Stimulated activated CD4-positive, alpha-beta T cell treated with anti-CD3 and anti-CD28 coated beads, Interleukin-15, amount 100 ng/mL, for 48 hours (primary cell): ENCODE measurements at places on chromosomes 13 and 19.

GRCh38 chr13:36163809-36164308 lies 32.7 kb upstream of the DCLK1 start:
- no peak for DNase-seq

- DNase-seq, result no peak
These were observed 108.8 kb downstream of the TBC1D4 start for GRCh38 chr13:75372923-75373841.

DNA sequence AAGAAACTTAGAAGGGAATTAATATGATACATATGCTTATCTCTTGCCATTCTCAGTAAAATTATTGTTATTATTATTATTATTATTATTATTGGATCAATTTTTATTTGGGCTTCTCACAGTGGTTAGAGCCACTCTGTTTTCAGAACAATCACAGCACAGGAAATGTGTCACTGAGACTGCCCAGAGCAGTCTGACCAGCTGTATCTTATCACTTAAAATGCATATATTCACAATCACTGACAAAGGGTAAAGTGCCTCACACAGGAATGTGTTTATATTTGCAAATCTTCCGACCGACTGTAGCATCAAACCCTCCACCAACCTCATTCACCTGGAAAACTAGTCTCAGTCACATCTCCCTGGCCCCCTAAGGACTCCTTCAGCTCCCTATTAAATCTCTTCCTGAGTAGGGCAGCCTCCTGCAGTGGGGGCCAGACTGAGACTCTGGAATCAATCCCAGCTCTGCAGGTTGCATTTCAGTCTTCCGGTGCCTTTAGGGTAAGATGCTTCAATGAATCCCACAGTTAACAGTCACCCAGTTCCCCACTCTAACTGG lies 738.3 kb upstream of the SLITRK5 start:
- DNase-seq, result no peak

- DNase-seq, result no peak
These were observed 7.2 kb upstream of the RASL11A start for GRCh38 chr13:27263438-27263837.

- DNase-seq, result no peak
These were observed at the start of gene KL for GRCh38 chr13:33016414-33017322. TSS of gene KL (plus strand) at chr13:33016423. CDS start at chr13:33016441, 18 bp downstream.

DNA sequence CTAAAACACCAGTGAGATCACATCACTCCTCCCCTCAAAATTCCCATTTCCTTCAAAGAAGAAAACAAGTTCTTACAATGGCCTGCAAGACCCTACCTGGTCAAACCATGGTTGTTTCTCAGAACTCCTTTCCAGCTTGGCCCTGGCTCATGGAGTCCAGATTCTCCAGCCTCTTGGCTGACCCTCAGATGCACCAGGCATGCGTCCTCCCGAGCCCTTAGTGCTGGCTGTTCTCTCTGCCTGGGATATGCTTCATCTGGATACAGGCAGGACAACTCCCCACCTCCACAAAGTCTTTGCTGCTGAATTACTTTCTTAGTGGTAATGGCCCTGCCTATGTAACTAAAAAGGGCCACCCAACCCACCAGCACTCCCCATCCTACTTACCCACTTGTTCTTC lies 94.3 kb downstream of the MBNL2 start:
- DNase-seq, result no peak

DNA sequence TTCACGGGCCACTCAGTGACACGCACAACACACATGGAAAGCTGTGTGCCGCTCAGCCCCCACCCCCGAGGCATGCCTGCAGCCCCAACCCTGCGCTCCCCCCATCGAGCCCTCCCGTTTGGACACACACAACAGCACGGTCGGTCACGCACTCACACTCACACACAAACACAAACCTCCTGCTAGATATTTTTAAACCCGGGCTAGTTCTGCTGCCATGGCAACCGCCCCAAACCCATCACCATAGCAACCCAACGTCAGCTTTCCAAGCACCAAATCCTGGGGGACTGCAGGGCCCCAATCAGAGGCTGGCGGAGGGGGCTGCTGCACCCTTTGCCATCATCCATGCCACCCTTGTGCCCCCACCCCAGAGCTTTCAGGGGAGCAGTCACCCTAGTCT lies 2.5 kb upstream of the NOVA2 start:
- DNase-seq, result no peak

- no peak for DNase-seq
These were observed 546 bp downstream of the TBC1D4 start for GRCh38 chr13:75481176-75482069.

- DNase-seq, result no peak
These were observed 2.4 kb downstream of the TICAM1 start for GRCh38 chr19:4829001-4829712.

DNA sequence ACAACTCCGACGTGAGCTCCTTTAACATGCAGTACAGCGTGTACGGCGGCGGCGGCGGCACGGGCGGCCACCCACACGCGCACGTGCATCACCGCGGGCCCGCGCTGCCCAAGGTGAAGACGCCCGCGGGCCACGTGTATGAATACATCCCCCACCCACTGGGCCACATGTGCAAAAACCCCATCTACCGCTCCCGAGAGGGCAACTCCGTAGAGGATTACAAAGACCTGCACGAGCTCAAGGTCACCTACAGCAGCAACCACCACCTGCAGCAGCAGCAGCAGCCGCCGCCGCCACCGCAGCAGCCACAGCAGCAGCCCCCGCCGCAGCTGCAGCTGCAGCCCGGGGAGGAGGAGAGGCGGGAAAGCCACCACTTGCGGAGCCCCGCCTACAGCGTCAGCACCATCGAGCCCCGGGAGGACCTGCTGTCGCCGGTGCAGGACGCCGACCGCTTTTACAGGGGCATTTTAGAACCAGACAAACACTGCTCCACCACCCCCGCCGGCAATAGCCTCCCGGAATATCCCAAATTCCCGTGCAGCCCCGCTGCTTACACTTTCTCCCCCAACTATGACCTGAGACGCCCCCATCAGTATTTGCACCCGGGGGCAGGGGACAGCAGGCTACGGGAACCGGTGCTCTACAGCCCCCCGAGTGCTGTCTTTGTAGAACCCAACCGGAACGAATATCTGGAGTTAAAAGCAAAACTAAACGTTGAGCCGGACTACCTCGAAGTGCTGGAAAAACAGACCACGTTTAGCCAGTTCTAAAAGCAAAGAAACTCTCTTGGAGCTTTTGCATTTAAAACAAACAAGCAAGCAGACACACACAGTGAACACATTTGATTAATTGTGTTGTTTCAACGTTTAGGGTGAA lies 6.6 kb downstream of the SLITRK5 start:
- no peak for DNase-seq

- DNase-seq, result no peak
These were observed 12.5 kb upstream of the MZF1 start for GRCh38 chr19:58585442-58586132.

DNA sequence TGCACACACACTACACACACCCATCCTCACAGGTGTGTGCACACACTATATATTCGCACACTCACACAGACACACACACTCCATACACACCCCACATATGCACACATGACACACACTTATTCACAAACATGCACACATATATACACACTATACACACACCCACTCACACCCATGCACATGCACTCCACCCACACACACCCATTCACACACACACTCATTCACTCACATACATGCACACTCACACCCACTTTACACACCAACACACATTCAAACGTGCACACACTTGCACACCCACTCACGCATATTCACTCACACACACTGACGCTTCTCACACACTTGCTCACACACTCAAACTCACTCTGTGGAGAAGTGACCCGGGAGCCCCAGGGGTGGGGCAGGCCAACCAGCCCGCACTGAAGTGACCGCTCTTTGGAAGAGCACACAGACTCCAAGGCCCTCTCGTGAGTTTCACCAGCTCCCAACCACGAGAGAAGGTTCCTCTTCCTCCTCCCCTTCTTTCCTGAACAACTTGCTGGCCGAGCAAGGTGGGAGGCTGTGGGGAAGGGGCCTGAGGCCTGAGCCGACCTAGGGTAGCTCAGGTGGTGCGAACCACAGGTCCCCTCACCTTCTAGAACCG lies 86.1 kb upstream of the TM9SF2 start:
- DNase-seq, result no peak

DNA sequence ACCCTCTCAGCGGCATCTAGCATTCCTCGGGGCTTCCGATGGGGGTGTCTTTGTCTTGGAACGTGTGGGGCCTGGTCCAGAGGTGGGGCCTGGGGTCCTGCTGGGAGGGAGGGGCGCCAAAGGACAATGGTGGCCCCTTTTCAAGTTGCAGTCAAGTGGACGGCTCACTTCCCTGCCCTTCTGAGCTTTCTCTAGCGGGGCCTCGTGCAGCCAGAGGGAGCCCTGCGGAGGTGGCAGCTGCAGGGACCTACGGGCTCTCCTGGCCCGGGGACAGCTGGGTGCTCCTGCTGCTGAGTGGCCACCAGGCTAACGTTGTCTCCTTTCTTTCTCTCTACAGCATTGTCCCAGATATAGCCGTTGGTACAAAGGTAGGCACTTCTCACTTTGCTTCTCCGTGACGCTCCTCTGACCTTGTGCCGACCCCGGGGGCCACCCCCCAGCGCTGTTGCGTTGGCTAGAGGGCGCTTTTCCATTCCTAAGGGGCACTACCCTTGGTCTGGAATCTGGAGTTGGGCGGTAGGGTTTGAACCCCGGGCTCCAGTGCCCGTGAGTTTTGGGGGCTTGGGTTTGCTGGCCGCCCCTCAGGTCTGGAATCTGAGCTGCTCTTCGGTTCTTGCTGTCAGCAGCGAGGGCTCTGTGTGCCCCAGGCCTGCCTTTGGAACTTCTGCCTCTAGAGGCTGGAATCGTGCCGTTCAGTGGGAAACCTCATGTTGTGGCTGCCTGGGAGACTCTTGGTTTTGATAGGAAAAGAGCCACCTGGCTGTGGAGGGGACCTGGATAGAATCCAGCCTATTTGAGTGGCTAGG lies 2.0 kb downstream of the PTBP1 start:
- DNase-seq, result no peak

DNA sequence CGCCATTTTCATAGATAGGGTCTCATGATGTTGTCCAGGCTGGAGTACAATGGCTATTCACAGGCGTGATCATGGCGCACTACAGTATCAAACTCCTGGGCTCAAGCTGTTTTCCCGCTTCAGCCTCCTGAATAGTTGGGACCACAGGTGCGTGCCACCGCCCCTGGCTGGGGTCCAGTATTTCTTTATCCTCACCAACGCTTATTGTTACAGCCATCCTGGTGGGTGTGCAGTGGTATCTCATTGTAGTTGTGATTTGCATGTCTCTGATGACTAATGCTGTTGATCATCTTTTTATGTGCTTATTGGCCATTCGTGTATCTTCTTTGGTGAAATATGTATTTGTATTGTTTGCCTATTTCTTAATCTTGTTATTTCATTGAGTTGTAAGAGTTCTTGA lies 49.0 kb downstream of the SIPA1L3 start:
- DNase-seq, result no peak

DNA sequence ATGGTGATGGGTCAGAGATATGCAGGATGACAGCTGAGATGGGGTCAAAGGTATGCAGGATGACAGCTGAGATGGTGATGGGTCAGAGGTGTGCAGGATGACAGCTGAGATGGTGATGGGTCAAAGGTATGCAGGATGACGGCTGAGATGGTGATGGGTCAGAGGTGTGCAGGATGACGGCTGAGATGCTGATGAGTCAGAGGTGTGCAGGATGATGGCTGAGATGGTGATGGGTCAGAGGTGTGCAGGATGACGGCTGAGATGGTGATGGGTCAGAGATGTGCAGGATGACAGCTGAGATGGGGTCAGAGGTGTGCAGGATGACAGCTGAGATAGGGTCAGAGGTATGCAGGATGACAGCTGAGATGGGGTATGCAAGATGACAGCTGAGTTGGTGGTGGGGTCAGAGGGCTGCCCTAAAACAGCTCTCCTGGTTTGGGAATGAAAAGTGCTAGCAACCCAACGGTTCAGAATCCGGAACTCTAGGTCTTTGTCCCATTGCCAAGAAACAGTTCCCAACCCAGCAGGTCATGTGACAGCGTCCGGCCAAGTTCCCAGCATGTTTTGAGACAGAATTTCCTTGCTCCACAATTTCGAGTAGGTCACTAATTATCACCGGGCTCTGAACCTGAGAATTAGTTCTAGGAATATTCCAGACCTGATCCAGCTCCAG lies 3.2 kb downstream of the SELENOW start:
- no peak for DNase-seq

- no peak for DNase-seq
These were observed 26.8 kb upstream of the CEBPG start for GRCh38 chr19:33346665-33347064.

DNA sequence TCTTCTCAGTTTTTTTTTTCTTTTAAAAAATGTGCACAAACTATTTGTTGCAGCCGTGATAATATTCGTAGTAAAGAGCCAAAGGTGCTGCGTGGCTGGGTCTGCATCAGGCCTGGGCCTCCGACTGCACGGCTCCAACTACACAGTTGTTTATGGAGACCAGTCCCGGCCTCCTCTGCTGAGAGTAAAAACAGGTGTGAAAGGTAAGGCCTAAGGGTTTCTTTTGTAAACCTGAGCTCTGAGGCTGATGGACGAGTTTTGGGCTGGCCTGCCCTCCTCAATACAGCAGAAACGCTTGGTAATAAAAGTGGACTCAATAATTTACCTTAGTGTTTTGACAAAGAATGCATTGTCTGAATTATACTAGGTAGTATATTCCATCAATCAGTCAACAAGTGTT lies 3.9 kb downstream of the MBNL2 start:
- no peak for DNase-seq

DNA sequence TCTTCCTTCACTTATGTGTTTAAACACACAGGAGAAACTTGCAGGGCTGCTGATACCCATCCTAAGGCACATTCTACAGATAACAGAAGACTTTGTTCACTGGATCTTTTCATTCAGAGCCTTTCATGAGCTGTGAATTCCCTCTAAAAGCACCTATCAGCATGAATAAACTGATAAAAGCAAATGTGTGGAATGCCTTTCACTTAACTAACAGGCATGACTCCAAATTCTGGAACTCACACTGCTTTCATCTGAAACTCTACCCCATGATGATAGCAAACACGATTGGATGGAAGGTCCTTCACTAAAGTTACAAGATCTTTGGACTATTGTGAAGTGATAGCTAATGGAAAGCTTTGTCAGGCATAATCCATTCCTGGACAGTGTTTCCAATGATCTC lies 457.3 kb downstream of the EFNB2 start:
- no peak for DNase-seq

DNA sequence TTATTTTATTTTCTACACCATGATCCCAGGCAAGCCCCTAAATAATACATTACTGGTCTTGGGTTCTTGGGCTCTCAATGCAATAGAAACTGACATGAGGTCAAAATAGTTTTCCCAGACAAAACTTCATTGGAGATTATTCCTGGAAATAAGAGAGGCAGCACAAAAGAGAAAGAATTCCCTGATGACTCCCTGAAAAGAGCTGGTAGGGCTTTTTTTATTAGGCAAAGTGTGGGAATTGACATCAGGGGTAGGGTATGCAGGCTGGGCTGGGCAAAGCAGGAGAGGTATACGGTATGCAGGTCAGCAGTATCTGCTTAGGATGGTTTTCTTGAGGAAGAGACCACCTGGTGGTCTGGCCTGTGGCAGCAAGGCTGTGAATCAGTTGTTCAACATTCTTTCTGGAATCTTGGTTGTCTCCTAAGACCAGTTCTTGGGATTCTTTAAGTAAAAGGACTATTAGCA lies 9.3 kb upstream of the IGFL3 start:
- no peak for DNase-seq
